Activated naive CD8-positive, alpha-beta T cell treated with anti-CD3 and anti-CD28 coated beads for 36 hours (primary cell): ENCODE measurements at places on chromosomes 13 and 19. TPM values are rescaled to one million over a fixed set of nuclear protein-coding genes. Genes with fewer than 3 reads are reported as not detected.

TMEM59L gene
- not detected for total RNA-seq

CEACAM7 gene
- total RNA-seq: not detected

JSRP1 gene
- total RNA-seq: 0.50 TPM

RNF126 gene
- 106 TPM for total RNA-seq

IL11 gene
- total RNA-seq: not detected

SIRT6 gene
- 27.1 TPM for total RNA-seq

ZNF823 gene
- 3.6 TPM for total RNA-seq

NEK5 gene
- total RNA-seq: 0.10 TPM

ICAM4 gene
- 0.38 TPM for total RNA-seq

ZNF254 gene
- 9.9 TPM for total RNA-seq

TMPRSS9 gene
- total RNA-seq: not detected

ZNF677 gene
- 9.5 TPM for total RNA-seq

KIR3DL1 gene
- not detected for total RNA-seq

TEX101 gene
- total RNA-seq: not detected

ZNF420 gene
- 15.1 TPM for total RNA-seq

NKG7 gene
- 91.9 TPM for total RNA-seq

HIPK4 gene
- total RNA-seq: not detected

EID2B gene
- total RNA-seq: 2.4 TPM

C5AR2 gene
- not detected for total RNA-seq

RFPL4AL1 gene
- total RNA-seq: not detected

NOVA2 gene
- not detected for total RNA-seq

SMARCA4 gene
- 109 TPM for total RNA-seq

TMEM190 gene
- not detected for total RNA-seq

UQCR11 gene
- 244 TPM for total RNA-seq

IZUMO2 gene
- total RNA-seq: not detected

KLK11 gene
- not detected for total RNA-seq
